ENCODE measurements at places on chromosomes 13 and 19.

GRCh38 chr19:45103508-45104319 lies 10.7 kb downstream of the PPP1R37 start:
- no peak for DNase-seq

DNA sequence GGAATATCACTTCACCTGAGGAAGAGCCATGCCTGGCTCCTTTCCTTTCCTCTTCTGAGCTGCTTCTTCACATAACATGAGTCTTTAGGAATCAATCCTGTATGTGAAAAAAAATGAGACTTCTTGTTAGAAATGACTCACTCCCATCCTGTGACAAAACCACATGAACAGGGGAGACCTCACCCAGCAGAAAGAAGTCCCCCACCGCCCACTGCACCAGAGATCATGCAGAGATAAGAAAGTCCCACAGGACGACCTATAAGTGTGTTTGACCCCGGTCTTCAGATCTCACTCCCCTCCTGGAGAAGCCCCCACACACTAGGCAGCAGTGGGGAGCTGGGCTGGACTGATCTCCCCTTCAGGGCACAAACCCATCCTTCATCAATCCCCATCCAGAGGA lies 7.8 kb downstream of the ZNF600 start:
- DNase-seq, result no peak

DNA sequence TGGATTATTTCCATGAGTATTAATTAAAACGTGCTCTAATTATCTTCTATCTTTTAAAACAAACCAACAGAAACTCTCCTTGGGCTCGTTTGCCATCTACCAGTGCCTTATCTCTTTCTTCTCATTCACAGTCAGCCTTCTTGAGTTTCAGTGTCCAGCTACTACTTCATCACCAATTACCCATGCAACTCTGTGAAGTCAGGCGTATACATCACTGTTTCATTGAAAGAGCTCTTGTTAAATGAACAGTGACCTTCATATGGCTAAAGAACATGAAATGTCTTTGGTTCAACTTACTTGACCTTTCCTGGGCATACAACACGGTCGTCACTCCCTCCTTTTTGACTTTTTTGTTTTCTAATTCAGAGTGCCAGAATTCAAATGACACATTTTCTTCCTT lies 5.2 kb upstream of the IFT88 start:
- DNase-seq, result no peak

- DNase-seq, result no peak
Observed at GRCh38 chr19:41327576-41328156, 17.7 kb downstream of the CCDC97 start.

GRCh38 chr19:51456541-51457290 lies 1.5 kb downstream of the SIGLEC8 start:
- DNase-seq, result no peak

GRCh38 chr13:33728271-33729037 lies 89.5 kb upstream of the RFC3 start:
- no peak for DNase-seq

- no peak for DNase-seq
Observed at GRCh38 chr19:31770223-31770622, 421.0 kb upstream of the TSHZ3 start.

GRCh38 chr13:21463424-21463823 lies 4.3 kb upstream of the ZDHHC20 start:
- no peak for DNase-seq

- no peak for DNase-seq
Observed at GRCh38 chr19:53989600-53990533, 1.6 kb upstream of the CACNG6 start.

DNA sequence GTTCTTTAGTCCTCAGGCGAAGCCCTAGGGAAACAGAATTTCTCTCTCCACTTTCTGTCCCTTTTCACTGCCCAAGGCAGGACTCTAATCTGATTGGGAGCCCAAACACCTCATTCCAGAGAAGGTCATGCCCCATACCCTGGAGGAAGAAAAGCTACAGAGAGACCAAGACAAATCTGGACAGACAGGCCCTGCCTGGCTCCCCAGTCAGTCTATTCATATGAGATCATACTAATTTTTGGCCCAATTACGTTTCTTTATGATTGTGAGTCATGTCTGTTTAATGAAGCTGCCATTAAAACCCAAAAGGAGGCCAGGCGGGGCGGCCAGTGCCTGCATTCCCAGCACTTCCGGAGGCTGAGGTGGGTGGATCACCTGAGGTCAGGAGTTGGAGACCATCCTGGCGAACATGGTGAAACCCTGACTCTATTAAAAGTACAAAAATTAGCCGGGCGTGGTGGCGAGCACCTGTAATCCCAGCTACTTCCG lies 3.3 kb upstream of the AP3D1 start:
- no peak for DNase-seq

DNA sequence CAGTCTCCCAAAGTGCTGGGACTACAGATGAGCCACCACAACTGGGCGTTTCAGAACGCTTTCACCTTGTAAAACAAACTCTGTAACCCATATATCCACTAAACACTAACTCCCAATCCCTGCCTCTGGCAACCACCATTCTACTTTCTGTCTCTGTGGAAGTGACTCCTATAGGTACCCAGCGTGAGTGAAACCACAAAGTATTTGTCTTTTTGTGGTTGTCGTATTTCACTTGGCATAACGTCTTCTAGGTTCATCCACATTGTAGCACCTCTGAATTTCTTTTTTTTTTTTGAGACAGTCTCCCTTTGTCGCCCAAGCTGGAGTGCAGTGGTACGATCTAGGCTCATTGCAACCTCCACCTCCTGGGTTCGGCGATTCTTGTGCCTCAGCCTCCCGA lies 44.8 kb downstream of the BRD4 start:
- DNase-seq, result no peak

GRCh38 chr13:97135883-97136282 lies 86.2 kb upstream of the MBNL2 start:
- DNase-seq, result no peak

DNA sequence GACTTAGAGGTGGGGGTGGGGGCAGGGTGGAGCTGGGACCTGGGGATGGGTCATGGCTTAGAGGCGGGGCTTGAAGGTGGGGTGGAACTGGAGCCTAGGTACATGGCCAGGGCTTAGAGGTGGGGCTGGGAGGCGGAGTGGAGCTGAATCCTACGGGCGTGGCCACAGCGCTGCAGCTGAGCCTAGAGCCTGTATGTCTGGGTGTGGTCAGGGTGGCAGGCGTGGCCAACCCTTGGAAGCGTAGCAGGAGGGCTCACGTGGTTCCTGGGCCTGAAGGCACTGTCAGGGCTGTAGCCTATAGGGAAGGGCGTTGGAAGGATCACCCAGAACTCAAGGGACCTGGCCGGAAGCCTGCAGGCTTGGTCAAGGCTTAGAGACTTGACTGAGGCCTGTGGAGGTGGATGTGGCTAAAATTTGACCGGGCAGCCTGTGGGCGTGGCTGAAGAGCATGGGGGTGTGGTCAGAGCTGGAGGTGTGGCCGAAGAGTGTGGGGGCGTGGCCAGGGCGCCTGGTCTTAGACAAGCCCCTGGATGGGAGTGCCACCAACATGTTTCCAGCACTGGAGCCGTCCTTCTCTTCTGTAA lies 24.3 kb downstream of the COLGALT1 start:
- peak; percentile 78 for DNase-seq

DNA sequence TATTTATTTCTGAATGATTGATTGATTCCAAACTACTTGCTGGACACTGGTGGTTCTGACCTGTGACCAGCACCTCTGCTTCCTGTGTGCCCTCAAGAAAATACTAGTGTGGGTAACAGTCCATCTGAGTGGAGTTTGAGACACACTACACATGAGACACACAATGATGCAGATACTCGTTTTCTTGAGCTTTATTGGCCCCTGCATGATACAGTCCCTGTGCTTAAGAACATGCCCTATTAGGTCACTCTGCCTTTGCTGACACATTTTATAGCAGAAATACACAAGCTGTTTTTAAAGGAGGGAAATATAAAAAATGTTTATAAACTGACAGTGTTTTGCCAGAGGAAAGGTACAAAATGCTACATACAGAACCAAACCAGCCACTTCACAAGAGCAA lies 126.9 kb downstream of the STK24 start:
- DNase-seq, result no peak

DNA sequence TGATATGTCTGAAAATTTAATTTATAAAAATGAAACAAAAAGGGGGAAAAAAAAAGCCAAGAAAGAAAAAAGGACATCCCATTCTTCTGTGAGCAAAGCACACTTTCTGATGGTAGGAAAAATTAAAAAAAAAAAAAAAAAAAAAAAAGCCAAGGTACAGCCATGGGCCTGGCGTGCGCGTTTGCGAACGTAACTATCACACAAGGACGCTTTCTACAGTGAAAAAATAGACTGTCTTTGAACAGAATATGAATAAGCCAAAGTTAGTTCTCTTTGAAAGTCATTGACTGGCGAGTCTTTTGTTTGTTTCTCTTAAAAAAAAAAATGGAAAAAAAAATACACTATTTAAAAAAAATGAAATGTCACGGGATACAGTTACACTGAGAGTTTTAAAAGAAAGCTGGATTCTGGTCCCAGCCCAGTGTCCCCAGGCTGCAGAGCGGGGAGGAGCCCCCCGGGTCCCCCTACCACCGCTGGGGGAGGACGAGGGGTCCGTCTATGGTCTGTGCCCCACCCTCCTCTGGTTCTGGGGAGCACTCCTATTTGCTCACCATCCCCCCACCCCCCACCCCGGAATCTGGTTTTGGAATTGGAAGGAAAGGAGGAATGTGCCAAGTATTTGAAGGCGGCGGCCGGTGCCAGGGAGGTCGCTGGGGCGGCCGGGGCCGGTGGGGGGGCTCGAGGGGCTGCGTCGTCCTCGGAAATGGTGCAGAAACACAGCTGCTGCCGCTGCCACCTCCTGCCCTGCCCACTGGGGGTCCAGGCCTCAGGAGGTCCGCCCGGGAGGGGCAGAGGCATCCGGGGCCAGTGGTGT lies 134.5 kb downstream of the PTPRS start:
- DNase-seq, result no peak

DNA sequence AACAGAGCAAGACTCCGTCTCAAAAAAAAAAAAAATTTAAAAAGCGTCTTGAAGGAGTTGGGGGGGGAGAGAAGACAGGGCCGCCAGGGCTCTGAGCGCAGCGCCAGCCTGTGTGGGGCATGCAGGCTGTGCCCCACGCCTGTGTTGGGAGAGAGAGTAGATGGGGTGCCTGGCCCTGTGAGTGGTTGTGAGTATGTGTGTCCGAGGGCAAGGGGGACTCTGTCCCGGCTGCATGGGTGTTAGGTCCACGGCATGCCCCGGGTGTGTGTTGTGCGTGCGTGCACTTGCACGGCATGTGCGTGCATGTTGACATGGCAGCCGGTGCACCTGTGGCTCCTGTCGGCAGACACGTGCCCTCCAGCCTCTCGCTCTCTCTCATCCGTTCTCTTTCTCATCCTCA lies 3.4 kb downstream of the MAP2K7 start:
- DNase-seq, result no peak

DNA sequence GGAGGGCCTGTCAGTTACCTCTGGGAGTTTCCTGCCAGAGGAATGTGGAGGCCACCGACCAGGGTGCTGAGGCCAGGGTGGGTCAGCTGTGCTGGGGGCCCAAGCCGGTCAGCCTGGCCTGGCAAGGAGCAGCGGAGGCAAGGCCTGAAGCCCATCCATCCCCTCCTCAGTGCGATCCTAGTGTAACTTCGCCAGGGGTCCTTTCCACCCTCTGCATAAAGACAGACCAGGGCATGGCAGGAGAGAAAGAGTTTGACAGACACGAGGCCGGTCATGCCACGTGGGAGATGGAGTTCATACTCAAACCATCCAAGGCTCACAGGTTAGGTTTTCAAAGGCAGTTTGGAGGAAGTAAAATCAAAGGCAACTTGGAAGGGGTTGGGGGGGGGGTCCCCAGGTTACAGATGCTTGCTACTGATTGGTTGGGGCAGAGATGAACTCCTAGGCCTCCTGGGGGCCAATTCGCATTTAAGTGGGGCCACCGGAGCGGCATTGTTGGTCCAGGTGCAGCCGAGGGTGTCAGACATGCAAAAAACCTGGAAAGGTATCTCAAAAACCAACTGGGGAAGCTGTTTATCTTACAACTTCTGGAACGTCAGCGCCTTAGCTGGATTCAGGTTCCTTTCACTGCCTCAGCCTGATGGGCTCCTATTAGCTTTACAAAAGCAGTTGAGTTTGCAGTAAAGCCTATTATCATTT lies 36.8 kb upstream of the DPRX start:
- DNase-seq, result no peak

- DNase-seq, result no peak
Observed at GRCh38 chr19:52622261-52622660, 15.9 kb downstream of the ZNF83 start.

- DNase-seq, result no peak
Observed at GRCh38 chr19:48190288-48190884, 19.9 kb downstream of the ZSWIM9 start.

- DNase-seq, result no peak
Observed at GRCh38 chr13:99886706-99887105, 84.9 kb downstream of the ZIC5 start.

DNA sequence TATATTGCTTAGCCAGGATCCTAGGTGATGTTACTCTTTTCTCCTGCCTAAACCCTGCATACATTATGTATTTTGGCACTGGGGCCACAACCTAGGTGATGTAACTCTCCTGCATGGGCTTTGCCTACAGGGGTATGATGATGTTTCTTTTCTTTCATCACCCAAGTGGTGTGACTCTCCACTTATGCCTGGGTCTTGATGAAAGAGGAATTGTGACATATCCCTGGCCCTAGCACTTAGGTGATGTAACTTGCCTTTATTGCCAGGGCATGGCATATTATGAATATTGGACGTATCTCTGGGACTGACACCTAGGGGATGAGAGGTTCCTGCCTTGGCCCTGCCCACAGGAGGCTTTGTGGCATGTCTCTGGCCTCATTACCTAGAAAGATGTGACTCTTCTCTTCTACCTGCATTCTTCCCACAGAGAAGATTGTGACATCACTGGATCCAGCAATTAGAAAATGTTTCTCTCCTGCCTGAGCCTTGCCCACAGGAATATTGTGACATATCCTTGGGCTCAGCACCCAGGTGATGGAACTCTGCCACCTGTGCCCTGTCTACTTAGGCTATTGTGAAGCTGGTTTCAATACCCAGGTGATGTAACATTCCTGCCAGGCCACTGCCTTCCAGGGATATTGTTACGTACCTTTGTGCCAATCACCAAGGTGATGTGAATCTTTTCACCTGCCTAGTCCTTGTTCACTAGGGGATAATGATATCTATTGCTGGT lies 27.3 kb upstream of the ZNF254 start:
- no peak for DNase-seq

GRCh38 chr19:35099155-35099896 lies 16.3 kb upstream of the FXYD3 start:
- DNase-seq, result no peak

DNA sequence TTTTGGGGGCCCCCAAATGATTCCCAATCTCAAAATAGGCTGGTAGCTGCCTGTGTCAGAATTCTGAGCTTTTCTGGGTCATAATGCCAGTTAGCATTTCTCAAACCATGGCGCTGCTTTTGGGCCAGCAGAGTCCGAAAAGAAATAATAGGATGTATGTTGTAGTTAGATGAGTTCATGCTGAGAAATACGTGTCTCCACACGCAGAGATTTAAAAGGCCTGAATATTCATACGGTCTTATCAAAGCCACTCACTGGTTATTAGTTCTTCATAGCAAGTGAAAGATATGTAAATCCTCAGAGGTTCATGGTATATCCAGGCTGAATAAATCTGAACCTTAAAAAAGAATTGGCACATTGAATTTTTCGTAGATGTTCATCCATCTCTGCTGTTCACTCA lies 124.5 kb downstream of the SHISA2 start:
- no peak for DNase-seq

GRCh38 chr13:109204252-109204651 lies 574.8 kb downstream of the MYO16 start:
- no peak for DNase-seq

GRCh38 chr13:73544175-73544574 lies 485.4 kb downstream of the KLF5 start:
- DNase-seq, result no peak

GRCh38 chr13:91540158-91540736 lies 141.8 kb downstream of the GPC5 start:
- DNase-seq, result no peak

GRCh38 chr13:29573190-29573589 lies 22.3 kb downstream of the SLC7A1 start:
- no peak for DNase-seq

All from HAP-1 (cell line).